ENCODE measurements at places on chromosomes 5 and 9. TPM values are rescaled to one million over a fixed set of nuclear protein-coding genes. Genes with fewer than 3 reads are reported as not detected.

- no peaks in the 10 kb centered on the region for H3K27me3 ChIP-seq
- H3K4me1 ChIP-seq: peaks cover 20% of the 10 kb centered on the region
- DNase-seq: no peak
- H3K27ac ChIP-seq: peak overlapping the region; percentile 85
- no peak overlapping the region for H3K4me3 ChIP-seq
These were observed 16.1 kb upstream of the MXD3 start for GRCh38 chr5:177327539-177328522.

The ARPC5L gene
- total RNA-seq: 44.0 TPM

DNA sequence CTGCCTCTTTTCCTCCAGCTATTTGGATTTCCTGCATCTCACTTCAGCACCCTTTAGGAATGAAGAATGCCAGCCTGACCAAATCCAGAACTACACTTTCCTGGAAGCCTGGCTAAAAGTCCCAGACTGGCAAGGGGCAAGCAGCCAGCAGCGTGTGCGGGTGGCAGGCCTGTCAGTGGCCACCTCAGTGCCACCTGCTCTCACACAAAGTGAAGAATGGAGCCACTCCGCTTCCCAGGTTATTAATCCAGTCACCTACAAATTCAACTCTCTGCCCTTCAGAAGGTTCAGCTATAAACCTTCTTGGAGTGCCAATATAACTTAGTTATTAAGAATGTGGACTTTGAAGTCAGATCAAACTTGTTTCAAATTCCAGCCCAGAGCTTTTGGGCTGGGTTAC is 6.7 kb upstream of the ALDOB start:
- H3K27ac ChIP-seq: peak overlapping the region; percentile 87
- no peak for DNase-seq
- no peak overlapping the region for H3K4me3 ChIP-seq
- H3K36me3 ChIP-seq: no peaks in the 10 kb centered on the region
- no peaks in the 10 kb centered on the region for H3K27me3 ChIP-seq

The PRR16 gene
- 17.3 TPM for total RNA-seq

The SPINK13 gene
- not detected for total RNA-seq

DNA sequence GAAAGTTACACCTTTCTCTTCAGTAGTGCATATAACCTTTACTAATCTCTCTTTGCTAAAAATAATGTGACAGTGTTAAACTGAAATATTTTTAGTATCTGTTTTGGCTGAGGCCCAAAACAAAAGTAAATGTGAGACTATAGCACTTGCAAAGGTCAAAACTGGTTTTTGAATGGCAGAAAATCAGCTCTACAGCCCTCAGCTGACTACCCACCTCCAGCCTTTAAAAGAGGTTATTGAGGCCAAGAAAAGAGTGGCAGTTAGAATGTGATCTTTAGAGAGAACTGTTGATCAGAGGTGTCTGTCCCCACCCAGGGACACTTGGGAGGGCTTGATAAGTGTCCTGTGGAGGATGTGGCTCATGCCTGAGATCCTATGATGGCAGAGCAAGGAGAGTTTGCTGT is 30.9 kb downstream of the PRKACG start:
- peaks cover 27% of the 10 kb centered on the region for H3K4me1 ChIP-seq
- no peaks in the 10 kb centered on the region for H3K27me3 ChIP-seq
- no peak overlapping the region for H3K4me3 ChIP-seq
- no peaks in the 10 kb centered on the region for H3K36me3 ChIP-seq
- DNase-seq: no peak

GRCh38 chr9:90325913-90326653 is 316.5 kb downstream of the DIRAS2 start:
- DNase-seq: no peak
- H3K4me1 ChIP-seq: no peaks in the 10 kb centered on the region
- H3K27ac ChIP-seq: no peak overlapping the region

- H3K4me3 ChIP-seq: no peak overlapping the region
- DNase-seq: no peak
- no peaks in the 10 kb centered on the region for H3K4me1 ChIP-seq
- no peaks in the 10 kb centered on the region for H3K27me3 ChIP-seq
- H3K27ac ChIP-seq: no peak overlapping the region
These were observed 42.4 kb downstream of the MRRF start for GRCh38 chr9:122307061-122307460.

GRCh38 chr5:52751137-52751536 is 36.6 kb upstream of the ITGA1 start:
- no peak overlapping the region for H3K4me3 ChIP-seq
- no peaks in the 10 kb centered on the region for H3K27me3 ChIP-seq
- DNase-seq: no peak
- no peak overlapping the region for H3K27ac ChIP-seq
- no peaks in the 10 kb centered on the region for H3K36me3 ChIP-seq

GRCh38 chr9:72788966-72789735 is 163.7 kb downstream of the ALDH1A1 start:
- H3K27me3 ChIP-seq: no peaks in the 10 kb centered on the region
- no peaks in the 10 kb centered on the region for H3K36me3 ChIP-seq
- no peak overlapping the region for H3K27ac ChIP-seq

The RPS23 gene
- total RNA-seq: 3,018 TPM

All from hepatocyte (in vitro differentiated cells).